ENCODE measurements at places on chromosomes 7 and 10.

- no peak for DNase-seq
- H3K4me3 ChIP-seq = no peak overlapping the region
- no peaks in the 10 kb centered on the region for H3K36me3 ChIP-seq
- no peaks in the 10 kb centered on the region for H3K4me1 ChIP-seq
- H3K27ac ChIP-seq = no peak overlapping the region
- no peaks in the 10 kb centered on the region for H3K27me3 ChIP-seq
Measured at GRCh38 chr7:5452937-5453540, 29.4 kb upstream of the TNRC18 start.

GRCh38 chr10:2825841-2826240 is 241.5 kb upstream of the PFKP start:
- DNase-seq = no peak
- no peaks in the 10 kb centered on the region for H3K36me3 ChIP-seq
- peaks cover 10% of the 10 kb centered on the region for H3K27me3 ChIP-seq
- H3K27ac ChIP-seq = no peak overlapping the region

- H3K36me3 ChIP-seq = no peaks in the 10 kb centered on the region
- no peak overlapping the region for H3K4me3 ChIP-seq
- H3K4me1 ChIP-seq = no peaks in the 10 kb centered on the region
- no peak for DNase-seq
Measured at GRCh38 chr10:113313048-113313602, 239.7 kb upstream of the HABP2 start.

GRCh38 chr10:80701706-80702105 is 164.0 kb downstream of the SH2D4B start:
- H3K4me3 ChIP-seq = no peak overlapping the region
- no peaks in the 10 kb centered on the region for H3K27me3 ChIP-seq
- H3K36me3 ChIP-seq = no peaks in the 10 kb centered on the region
- no peak overlapping the region for H3K27ac ChIP-seq
- no peak for DNase-seq

DNA sequence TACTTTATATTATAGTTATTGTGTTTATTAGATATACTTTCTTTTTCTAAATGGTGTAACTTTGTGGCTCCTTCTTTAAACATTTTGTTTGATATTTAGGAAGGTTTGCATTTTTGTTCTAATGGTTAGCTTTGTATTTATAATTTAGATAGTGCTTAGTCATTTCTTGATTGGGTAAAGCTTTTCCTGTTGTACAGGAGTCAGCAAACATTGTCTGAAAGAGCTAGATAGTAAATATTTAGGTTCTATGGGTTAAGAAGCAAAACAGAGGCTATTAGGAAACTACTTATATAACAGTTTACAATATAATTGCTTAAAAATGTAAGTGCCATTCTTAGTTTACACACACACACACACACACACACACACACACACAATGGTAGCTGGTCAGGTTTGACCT is 70.6 kb upstream of the CCDC6 start:
- no peak for DNase-seq
- no peak overlapping the region for H3K27ac ChIP-seq
- no peaks in the 10 kb centered on the region for H3K27me3 ChIP-seq
- no peak overlapping the region for H3K4me3 ChIP-seq
- H3K4me1 ChIP-seq = no peaks in the 10 kb centered on the region

- DNase-seq = no peak
- H3K4me3 ChIP-seq = peak overlapping the region; percentile 14
- H3K27ac ChIP-seq = no peak overlapping the region
- peaks cover 100% of the 10 kb centered on the region for H3K27me3 ChIP-seq
- peaks cover 18% of the 10 kb centered on the region for H3K4me1 ChIP-seq
- no peaks in the 10 kb centered on the region for H3K36me3 ChIP-seq
Measured at GRCh38 chr10:117537436-117537903, 5.1 kb upstream of the EMX2 start.

DNA sequence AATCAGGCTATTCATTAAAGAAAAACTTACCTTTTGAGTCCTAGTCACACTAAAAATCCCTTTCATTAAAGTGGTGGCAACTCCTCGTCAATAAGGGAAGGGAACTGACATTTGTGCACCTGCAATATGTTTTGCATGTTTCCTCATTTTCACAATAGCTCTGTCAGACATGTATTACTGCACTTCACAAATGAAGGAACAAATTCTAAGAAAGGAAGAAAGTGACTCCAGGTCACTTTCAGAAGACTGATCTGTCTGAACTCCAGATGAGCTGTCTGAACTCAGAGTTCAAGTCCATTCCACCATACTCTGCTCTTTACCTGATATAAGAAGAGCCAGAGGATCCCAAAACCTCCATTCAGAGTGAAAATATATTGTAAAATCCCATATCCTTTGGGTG is 50.3 kb upstream of the GSAP start:
- peak overlapping the region; percentile 9 for H3K27ac ChIP-seq
- no peaks in the 10 kb centered on the region for H3K4me1 ChIP-seq
- no peaks in the 10 kb centered on the region for H3K27me3 ChIP-seq
- no peak for DNase-seq

DNA sequence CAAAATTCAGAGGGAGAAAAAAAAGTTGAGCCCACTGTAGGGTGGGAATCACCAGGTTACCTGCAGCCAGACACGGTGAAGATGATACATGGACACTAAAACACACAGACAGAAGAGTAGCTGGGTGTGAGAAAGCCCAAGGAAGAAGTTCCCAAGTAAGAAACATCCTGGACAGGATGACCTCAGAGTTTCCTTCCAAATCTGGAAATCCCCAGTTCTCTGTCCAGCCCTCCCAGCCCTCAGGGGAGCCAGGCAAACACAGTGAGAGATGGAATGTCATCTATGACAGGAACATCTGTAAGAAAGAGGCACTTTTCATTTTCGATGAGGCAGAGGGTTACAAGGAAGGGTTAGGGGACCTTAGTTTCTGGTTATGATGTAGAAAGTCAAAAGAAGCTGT is 125.1 kb upstream of the LYZL1 start:
- H3K27me3 ChIP-seq = no peaks in the 10 kb centered on the region
- DNase-seq = no peak
- no peaks in the 10 kb centered on the region for H3K36me3 ChIP-seq
- H3K27ac ChIP-seq = no peak overlapping the region
- H3K4me3 ChIP-seq = no peak overlapping the region

DNA sequence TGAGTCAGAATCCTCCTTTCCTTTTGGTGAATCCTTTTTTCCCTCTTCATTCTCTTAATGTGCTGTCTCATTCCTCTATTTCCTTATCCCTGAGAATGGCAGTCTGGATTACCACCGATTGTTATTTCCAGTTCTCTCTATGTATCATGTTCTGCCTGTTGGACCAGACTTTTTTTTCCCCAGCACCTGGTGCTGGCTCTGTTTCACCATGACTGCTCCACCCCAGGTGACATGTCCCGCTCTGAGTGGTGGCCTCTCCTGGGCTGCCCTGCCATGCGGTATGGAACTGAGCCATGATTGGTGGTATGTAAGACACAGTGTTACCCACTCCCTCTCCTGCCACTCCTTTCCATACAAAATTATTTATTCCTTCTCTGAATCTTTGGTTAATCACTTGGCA is 399.9 kb downstream of the GATA3 start:
- no peaks in the 10 kb centered on the region for H3K36me3 ChIP-seq
- H3K4me3 ChIP-seq = no peak overlapping the region
- no peak overlapping the region for H3K27ac ChIP-seq

DNA sequence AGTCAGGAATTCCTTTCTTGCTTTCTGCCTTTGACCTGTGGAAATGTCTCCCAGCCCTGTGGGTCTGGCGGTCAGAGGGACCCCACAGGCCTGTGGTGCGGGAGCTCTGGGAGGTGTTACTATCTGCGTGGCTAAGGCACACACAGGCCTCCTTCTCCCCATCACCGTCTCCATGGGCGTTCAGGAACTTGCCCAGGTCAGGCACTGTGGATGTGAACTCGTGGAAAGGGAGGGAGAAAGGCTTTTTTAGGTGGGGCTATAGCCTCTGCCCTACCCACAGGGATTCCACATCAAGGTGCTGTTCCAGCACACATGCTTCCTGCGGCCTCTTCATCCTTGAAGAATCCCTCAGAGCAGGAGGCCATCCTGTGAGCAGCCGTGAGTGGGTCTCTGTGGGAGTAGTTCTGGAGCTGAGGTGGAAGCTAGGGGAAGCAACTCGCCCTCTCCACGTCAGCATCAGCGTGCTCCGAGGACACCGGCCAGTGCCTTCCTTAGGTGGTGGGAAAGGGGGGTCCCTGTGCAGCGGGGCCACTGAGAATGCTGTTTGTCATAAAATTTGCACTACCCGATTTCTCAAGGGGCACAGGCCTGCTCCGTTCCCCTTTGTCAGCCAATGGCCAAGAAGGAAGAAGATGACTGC is 7.5 kb upstream of the ATP6V0E2 start:
- no peak overlapping the region for H3K4me3 ChIP-seq
- peak overlapping the region; percentile 17 for H3K27ac ChIP-seq
- peaks cover 38% of the 10 kb centered on the region for H3K36me3 ChIP-seq
- no peak for DNase-seq

DNA sequence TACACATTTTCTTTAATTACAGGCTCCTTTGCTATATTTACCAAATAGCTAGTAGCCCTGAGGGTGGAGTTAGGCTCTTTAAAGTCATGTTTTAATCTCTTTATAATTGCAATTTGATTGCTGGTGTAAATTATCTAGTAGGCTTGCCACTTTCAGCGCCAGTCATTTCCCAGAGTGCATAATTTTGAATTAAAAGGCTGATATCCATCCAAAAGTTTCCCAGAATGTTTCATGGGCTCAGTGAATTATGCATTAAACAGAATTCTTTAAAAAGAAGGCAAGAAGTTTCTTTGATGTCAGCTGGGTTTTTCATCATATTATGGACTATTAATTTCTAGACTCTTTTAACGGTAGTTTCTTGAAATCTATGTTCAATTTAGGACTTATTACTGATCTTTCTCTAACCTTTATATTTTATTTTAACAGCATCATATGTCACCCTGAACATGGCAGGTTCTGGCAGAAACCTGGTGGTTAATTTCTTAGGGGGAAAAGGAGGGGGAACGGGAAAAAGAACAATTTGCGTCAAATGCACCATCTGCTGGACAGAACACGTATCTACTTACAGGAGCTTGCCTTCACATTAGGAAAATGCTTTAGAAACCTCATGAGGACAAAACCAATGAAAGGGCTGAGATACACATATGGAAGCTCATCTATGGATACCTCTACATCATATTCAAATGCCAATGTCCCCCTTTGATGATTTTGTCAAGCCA is 171.1 kb downstream of the GRM3 start:
- no peaks in the 10 kb centered on the region for H3K4me1 ChIP-seq
- H3K27me3 ChIP-seq = no peaks in the 10 kb centered on the region
- H3K4me3 ChIP-seq = no peak overlapping the region
- no peak overlapping the region for H3K27ac ChIP-seq
- H3K36me3 ChIP-seq = no peaks in the 10 kb centered on the region

DNA sequence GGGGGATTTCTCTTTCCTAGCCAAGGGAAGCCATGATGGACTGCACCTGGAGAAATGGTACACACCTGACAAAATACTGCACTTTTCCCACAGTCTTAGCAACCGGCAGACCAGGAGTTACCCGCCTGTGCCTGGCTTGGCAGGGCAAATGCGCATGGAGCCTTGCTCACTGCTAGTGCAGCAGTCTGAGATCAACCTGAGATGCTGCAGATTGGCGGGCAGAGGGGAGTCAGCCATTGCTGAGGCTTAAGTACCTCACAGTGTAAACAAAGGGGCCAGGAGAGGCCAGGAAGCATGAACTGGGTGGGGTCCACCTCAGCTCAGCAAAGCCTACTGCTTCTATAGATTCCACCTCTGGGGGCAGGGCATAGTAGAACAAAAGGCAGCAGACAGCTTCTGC is 49.4 kb downstream of the OR13A1 start:
- no peaks in the 10 kb centered on the region for H3K27me3 ChIP-seq
- no peak for DNase-seq
- no peaks in the 10 kb centered on the region for H3K4me1 ChIP-seq
- H3K27ac ChIP-seq = no peak overlapping the region
- H3K4me3 ChIP-seq = no peak overlapping the region
- H3K36me3 ChIP-seq = no peaks in the 10 kb centered on the region

DNA sequence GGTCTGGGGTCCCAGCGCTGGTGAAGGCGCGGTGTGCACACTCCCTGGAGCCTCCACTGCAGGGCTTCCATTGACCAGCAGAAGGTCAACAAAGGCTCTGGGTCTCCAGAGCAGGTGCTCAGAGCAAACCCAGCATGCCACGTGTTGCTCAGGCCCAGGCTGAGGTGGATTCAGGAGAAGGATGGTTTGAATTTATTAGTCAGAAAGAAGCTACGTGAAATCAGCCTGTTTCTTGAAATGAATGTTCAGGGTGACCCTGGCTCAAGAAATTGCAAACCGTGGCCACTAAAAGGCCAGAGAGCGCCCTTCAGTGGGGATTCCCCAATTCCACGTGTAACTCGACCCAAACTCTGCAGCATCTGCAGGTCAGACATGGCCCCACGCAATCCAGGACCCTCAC is 82.7 kb upstream of the PFKP start:
- DNase-seq = no peak
- no peaks in the 10 kb centered on the region for H3K27me3 ChIP-seq
- no peak overlapping the region for H3K27ac ChIP-seq
- H3K36me3 ChIP-seq = no peaks in the 10 kb centered on the region

DNA sequence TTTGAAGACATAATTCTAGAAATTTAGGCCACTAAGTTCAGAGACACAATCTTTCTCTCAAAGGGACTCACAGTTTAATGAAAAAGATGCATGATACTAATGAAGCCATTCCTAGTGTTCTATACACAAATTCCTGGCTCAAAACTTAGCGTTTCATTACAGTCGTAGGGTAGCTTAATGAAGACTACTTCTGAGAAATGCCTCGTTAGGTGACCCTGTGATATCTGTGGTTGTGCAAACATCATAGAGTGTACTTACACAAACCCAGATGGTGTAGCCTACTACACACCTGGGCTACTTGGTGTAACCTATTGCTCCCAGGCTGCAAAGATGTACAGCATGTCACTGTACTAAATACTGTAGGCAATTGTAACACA is 488 bp upstream of the CHCHD3 start:
- DNase-seq = no peak
- no peak overlapping the region for H3K27ac ChIP-seq

- H3K4me1 ChIP-seq = no peaks in the 10 kb centered on the region
- peaks cover 3% of the 10 kb centered on the region for H3K27me3 ChIP-seq
- no peak overlapping the region for H3K27ac ChIP-seq
- no peak for DNase-seq
Measured at GRCh38 chr10:13404791-13405190, 56.7 kb upstream of the SEPHS1 start.

DNA sequence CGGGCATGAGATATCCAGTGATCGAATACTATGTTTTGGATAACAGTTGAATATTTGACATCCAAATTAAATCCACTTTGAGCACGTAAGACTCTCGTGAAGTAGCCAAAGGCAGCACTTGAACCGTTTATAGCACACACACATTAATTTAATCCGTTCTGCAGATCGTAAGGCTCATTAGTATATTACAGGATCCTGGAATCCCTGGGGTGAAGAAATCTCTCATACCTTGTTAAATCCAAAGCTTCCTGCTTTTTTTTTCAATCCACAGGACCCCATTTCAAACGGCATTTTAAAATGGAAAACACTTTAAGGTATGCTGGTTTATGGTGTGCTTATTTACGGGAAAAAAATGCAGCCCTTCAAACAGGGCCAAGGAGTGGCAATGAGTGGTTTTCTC is 158.4 kb upstream of the ADARB2 start:
- no peak overlapping the region for H3K27ac ChIP-seq
- H3K36me3 ChIP-seq = no peaks in the 10 kb centered on the region
- no peak for DNase-seq
- H3K27me3 ChIP-seq = no peaks in the 10 kb centered on the region
- no peak overlapping the region for H3K4me3 ChIP-seq

Data from upper lobe of right lung (tissue), 1 donor.